ENCODE measurements at places on chromosomes 4 and X. TPM values are rescaled to one million over a fixed set of nuclear protein-coding genes. Genes with fewer than 3 reads are reported as not detected.

SMARCA1 gene
- total RNA-seq, result 31.3 TPM

F8A1 gene
- total RNA-seq, result 30.3 TPM

CCNA2 gene
- total RNA-seq, result 0.52 TPM

DMP1 gene
- not detected for total RNA-seq

POLN gene
- 2.2 TPM for total RNA-seq

TEC gene
- total RNA-seq, result 1.9 TPM

GPC4 gene
- total RNA-seq, result 7.1 TPM

FTSJ1 gene
- total RNA-seq, result 15.3 TPM

UNC5C gene
- total RNA-seq, result 2.0 TPM
